Stimulated activated CD4-positive, alpha-beta T cell treated with anti-CD3 and anti-CD28 coated beads, Interleukin-1b, Interleukin-23, amount 100 ng/mL, for 4 hours (primary cell): ENCODE measurements at places on chromosomes 3 and 15.

DNA sequence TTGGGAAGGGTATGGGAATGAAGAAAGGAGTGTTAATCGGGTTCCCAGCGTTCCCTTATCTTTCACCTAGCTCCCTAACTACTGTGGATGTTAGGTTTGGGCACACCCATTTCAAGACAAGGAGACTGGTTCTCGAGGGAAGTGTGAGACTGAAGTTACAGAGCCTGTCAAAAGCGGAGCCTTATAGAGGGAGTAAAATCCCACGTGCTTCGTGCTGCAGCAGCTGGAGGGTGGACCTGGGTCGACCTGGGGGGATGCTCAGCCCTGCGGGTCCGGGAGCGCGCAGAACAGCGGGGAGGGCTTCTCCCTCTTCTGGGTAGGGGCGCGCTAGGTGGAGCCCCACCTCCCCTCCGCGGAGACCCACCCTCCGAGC lies 314 bp upstream of the TMED3 start:
- no peak for DNase-seq

DNA sequence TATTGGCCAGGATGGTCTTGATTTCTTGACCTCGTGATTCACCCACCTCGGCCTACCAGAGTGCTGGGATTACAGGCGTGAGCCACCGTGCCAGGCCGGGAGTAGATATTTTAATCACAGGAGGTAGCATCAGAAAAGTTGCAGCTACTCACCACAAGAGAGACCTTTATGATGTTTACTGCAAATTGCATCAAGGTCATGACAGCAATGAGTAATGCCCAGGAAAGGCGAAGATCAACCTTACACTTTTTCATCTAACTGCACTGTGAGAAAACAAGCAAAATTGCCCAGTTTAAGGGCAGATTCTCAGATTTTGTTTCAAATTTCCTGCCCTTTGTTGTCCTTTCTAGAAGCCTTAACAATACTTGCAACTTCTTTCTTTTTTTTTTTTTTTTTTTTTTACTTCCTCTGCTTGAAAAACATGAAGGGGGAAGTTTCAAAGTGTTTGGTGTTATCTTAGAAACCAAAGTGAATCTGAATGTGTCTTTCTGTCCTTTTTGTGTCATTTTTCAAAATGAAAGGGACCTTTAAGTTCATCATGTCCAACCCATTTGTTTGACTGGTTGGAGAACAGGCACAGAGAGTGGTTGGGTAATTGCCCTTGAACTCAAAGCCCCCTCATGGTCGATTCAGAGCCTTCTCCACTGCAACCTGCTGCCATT lies 25.0 kb downstream of the TGFBR2 start:
- no peak for DNase-seq

DNA sequence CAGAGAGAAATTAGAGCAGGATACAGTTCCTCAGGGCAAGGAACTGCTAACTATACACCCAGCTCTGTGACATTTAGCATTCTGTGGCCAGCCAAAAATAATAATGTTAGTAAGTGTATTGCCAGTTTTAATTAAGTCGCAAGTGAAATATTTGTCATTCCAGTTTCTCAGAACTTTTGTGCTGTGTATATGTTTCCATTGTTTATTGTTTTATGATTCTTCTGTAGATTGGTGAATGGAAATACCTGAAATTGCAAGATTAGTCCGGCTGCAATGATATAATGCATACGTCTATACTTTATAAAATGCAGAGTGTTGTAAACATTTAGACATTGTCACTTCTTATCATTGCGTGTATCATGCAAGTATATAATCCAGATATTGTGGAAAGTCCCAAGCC lies 351.3 kb upstream of the GRM7 start:
- DNase-seq, result no peak

- no peak for DNase-seq
Measured at GRCh38 chr3:63674586-63674985, 22.1 kb downstream of the SNTN start.

GRCh38 chr15:50186752-50187151 lies 4.8 kb downstream of the SLC27A2 start:
- no peak for DNase-seq

DNA sequence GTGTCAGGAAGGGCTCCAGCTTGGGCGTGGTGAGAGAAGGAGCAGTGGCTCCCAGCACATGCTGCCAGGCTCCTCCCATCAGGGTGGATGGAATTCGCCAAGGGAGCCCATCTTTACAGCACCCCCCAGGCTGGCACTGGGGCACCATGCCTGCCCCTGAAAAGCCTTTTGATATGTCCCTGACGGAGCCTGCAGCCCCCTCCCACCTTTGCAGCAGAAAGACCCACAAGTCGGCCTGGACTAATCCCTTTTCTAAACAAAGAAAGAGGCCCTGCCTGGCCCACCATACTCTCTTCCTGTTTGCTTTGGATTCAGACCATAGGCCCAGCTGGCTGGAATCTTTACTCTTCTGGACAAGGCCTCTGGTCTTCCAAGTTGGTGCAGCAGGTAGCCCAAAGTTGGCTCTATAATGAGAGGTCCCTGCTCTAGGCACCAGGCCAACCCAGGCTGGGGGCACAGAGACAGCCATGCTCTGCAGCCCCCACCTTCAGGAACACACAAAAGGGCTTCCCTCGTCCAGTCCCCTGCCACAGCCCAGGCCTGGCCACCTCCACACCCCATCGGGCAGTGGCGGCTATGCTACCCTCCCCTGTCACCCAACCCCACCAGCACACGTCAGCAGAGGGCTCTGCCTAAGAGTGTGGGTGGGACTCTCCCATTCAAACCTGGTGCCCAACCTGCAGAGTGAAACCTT lies 5.4 kb downstream of the ANPEP start:
- no peak for DNase-seq

DNA sequence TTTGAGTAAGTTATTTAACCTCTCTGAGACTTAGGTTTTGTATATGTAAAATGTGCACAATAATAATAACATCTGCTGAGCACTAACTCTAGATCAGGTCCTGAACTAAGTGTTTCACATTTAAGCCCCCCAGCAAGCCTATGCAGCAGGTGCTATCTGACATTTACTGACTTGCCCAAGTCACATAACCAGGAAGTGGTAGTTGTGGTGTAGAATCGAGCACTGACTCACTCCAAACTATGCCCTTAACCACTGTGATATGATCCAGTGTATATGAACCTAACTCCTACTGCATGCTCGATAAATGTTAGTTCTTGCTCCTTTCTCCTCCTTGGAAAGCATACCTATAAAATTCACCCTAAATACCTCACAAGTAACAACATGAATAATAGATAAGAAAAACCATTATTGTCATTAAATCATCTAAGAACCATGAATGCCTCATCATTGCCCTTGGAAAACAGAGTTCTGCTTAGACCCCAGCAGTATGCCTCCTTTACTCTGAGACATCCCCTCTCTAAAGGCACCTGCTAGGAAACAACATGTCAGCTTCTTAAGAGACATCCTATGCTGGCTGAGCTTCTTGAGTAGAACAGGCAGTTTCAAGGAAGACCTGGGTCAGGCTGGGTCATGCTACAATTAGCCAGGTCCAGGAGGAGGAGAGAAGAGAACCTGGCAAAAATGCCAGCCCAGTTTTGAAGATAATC lies 3.0 kb upstream of the SHC4 start:
- no peak for DNase-seq

DNA sequence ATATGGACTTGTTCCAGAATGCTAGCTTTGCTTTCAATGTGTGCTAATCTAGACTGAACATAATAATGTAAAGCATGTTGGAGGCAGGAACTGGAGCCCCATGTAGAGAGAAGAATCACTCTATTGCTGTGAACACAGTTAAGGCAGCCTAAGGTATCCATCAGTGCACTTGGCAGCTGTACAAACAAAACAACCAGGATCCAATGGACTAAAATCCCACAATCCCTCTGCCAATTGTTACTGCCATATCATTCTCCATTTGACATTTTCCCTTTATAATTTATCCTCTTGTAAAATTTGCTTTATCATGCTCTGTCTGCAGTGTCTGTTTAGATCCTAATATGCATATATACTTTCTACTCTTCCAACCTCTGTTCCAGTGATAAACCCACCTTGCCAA lies 756.8 kb upstream of the LMCD1 start:
- DNase-seq, result no peak

GRCh38 chr3:27200721-27201489 lies 168.3 kb downstream of the NEK10 start:
- no peak for DNase-seq

DNA sequence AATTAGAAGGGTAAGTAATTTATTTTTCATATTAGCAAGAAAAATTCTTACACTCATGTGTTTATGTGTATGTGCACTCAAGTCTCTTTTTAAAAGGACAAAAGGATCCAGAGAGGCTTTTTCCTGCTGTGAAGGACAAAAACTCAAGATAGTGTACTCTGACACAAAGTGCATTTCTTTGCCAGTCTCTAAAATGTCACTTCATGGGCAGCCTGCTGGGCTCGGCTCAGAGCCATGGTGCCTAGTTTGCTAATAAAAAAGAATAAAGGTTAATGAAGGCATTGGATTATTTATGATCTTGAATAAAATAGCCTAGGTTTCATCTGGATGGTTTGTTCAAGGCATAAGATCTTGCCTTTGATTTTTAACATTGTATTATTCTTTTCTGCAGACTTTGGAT lies 989.0 kb downstream of the TBL1XR1 start:
- DNase-seq, result no peak

- no peak for DNase-seq
Measured at GRCh38 chr15:36550650-36551049, 28.8 kb upstream of the CDIN1 start.

DNA sequence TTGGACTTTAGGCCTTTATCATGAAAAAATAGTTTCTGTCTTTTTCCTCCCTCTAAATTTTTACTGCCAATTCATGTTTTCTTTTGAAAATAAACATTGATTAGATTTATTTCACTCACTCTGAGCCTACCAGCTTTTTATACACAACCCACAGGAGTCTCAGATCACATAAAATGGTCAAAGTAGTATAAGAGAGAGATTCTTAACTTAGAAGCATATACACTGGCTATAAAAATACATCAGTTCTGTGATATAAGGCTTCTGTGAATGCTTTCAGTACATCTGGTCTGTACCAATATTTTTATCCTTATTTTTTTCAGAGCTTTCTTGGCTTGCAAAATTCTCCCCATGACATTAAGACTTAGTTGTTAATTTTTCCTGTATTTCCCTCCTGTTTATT lies 117.0 kb upstream of the PTX3 start:
- no peak for DNase-seq

GRCh38 chr3:27720899-27721716 lies 1.0 kb downstream of the EOMES start:
- DNase-seq, result no peak

DNA sequence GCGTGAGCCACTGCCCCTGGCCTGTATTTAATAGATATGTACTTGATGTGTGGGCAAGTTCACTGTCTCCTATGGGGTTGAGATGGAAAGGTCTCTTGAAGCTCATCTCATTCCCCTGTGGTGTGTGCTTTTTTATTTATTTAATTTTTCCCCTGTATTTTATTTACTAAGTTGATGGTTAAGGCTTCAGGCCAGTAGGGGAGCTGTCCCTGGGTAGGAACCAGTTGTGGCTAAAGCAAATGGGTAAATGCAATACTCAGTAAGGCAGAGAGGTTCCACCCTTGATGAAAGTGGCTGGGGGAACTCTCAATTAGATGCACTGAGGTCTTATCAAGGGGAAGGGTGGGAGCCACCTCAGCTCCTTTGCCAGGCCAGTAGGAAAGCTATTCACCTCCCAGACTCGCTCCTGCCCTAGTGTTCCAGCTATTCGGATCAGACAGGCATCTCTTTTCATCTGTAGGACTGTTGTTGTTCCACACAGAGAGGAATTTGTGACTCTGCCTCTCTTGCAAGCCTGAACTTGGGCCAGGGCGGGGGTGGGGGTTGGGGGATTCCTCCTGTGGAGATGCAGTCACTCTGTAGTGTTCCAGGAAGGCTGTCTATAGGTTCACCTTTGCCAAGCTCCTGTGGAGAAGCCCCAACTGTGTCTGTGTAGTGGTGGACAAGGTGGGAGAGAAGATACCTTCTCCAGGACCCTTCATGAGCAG lies 26.1 kb downstream of the PCCB start:
- no peak for DNase-seq

DNA sequence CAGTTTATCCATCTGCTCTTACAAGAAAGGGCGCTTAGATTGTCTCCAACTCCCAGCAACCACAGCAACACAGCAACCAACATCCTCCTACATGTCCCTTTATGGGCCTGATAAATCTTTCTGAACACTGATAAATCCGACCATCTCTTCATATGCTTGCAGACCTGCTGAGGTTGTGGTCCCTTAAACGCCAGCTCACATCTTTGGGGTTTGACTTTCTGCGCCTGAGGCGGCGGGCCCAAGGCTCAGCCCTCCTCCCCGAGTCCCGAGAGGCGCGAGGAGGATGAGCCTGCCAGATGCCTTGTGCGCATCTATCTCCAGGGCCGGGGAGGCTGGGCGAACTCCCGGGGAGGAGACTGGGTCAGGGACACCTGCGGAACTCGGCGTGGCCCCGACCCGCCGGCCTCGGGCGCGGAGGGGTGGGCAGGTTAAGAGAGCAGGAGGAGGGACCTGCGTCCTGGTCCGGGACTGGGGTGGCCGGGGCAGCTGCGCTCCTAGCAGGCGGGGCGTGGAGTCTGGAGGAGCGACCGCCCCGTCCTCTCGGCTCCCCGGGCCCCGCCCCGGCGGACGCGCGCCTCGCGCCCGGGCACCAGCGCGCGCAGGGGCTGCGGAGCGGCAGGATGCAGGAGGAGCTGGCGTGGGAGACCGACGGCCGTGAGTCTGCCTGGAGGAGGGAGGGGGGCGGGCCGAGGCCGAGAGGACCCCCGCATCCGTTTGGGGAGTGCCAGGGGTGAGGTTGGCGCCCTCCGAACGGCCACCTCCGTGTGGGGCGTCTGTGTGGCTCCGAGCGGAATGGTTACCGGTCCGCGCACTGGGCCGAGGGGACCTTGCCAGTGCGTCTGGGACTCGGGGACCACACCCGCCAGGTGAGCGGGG lies at the start of gene ANKDD1A:
ANKDD1A (plus strand) TSS at position 592 of the 876 bp plus-strand sequence; CDS start at position 621, 29 bp downstream.
- DNase-seq, result no peak

DNA sequence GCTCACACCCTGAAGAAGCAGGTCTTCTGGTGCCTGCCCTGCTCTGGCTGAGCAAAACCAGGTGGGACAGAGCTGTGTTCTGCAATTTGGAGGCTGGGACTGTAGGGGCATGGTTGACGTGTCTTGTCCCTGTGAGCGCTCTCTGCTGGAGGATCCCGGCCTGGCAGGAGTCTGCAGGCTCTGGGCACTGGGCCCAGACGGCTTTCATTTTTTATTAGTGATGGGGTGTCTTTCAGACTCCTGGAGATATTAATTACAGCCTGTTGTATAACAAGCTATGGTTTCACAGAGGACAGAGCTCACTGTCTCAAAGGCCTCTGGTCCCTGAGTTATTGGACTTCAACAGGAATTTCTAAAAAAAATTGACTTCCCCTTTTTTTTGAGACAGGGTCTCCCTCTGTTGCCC lies 29.5 kb upstream of the ZNF710 start:
- DNase-seq, result peak; percentile 9

DNA sequence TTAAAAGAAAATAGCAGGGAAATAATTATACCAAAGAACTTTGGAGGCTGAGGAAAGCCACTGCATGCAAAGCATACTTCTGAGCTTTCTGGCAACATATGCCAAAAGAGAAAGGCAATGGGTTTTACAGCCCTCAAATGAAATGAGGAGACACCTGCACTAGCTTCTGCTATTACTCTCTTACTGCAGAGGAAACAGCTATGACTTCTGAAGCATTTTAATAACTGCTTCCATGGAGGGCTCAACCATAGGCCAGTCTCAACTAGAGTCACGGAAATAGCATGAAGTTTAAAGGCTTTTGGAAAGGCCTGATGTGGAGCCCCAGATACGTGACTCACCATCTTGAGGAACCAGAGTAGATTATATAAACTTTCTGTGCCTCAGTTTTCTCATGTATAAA lies 114.8 kb downstream of the OXNAD1 start:
- DNase-seq, result no peak
